ENCODE measurements at places on chromosomes 2 and 18.

- no peak for DNase-seq
These were observed 3.6 kb downstream of the LRRTM1 start for GRCh38 chr2:80300954-80301353.

DNA sequence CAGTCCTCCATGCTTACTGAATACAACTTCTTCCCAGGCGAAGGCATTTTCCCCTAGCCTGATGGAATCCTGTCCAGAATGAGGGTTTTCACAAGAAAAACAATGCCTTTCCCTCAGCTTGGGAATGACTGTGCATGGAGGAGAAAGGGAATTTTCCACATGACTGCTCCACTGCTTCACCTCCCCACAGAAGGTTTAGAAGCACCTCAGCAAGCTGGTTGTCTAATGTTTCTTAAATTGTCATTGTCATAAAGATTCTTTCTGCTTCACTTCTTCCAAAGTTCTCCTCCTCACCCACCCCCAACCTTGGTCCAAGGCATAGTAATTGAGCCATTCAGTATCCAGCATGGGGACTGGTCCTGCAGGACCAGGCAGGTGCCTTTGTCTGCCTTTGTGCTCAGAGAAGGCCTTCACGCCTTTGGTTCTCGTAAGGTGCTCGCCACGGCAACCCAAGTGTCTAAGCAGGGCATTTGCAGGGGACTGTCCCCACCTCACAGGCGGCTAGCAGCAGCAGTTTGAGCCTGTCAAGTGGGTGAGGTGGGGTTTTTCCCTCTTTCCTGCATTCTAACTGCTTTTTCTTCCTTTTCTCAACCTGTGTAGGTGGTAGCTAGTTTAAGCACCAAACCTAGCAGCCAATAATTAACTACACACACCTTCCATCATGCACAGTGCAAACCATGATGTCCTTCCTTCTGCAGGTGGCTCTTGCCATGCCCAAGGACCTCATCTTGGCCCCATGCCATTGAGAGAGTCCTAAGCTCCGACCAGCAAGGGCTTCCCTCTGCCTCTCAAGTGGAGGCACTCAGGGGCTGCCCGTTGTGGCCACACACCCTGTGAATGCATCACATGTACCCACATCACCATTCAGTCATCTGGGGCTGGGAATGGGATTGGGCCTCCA, 65.7 kb upstream of the BCL2L11 start:
- DNase-seq, result no peak

DNA sequence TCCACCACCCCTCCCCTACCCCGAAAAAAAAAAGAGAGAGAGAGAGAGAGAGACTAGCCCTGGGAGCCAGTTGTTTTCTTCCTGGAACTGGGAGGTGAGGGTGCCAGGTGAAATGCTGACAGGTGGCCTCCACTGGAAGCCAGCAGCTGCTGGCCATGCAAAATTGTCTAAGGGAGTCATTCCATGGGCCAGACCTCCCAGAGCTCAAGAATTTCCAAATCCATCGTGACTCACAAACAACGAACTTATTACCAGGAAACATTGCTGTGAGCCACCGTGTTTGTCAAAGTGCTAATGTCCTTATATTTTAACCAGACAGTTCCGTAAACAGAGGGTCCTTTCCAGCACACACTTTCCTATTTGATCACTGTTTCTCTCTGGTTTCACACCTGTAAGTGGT, 68.5 kb upstream of the PID1 start:
- no peak for DNase-seq

- no peak for DNase-seq
These were observed 114.6 kb upstream of the CDCA7 start for GRCh38 chr2:173240083-173240482.

- DNase-seq, result no peak
These were observed 72.4 kb downstream of the FASTKD2 start for GRCh38 chr2:206837775-206838174.

DNA sequence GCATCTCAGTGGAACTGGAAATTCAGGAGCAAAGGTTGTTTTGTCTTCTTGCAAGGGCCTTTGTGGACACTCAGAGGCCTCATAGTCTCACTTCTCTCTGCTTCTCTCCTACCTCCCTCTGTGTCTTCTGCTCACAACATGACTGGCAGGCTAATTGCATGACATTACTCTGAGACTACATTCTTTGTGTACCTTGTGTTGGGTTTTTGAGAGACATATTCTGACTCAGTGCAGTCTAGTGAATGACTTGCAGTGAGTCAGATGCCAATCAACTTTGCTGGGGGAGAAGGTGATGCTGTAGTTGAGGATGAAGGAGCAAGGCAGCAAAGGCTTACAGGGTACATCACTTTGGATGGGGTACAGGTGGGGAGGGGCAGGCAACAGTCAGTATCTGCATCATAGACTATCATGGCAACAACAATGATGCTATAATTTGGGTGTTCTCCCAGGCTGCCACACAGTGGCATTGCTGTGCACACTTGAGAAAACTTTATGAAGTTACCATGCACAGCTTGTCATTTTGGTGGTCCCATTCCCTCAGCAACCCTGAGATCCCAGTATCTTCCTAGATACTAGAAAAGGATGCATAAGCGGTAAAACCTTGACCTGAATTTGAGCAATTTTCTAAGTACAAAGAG, 69.3 kb upstream of the SLC16A14 start:
- DNase-seq, result no peak

Data from NCI-H2081 (cell line).